ENCODE measurements at places on chromosomes 12 and 14. TPM values are rescaled to one million over a fixed set of nuclear protein-coding genes. Genes with fewer than 3 reads are reported as not detected.

GRCh38 chr12:129994634-129995033 is 90.8 kb upstream of the TMEM132D start:
- DNase-seq = no peak

- DNase-seq = no peak
These were observed 15.7 kb downstream of the RERG start for GRCh38 chr12:15205341-15206010.

CCND2 gene
- total RNA-seq = 46.1 TPM

NPFF gene
- total RNA-seq = not detected

DNA sequence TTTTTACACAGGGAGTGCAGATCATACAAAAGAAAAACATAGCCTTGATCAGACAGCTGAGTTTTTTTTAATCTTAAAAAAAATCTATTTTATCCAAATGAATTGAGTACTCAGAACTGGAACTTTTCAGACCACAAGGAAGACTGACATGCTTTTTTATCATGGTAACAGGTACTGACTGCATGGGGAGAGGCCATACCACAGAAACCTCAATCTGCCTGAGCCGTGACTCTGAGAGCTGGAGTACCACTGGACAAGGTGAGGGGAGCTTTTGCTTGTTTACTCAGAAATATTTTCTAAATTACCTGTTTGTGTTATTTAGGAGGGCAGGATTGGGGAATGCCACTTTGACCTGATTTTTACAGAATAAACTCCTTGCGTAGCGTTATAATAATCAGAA is 143.9 kb downstream of the ALX1 start:
- no peak for DNase-seq

LRFN5 gene
- total RNA-seq = 5.3 TPM

DNA sequence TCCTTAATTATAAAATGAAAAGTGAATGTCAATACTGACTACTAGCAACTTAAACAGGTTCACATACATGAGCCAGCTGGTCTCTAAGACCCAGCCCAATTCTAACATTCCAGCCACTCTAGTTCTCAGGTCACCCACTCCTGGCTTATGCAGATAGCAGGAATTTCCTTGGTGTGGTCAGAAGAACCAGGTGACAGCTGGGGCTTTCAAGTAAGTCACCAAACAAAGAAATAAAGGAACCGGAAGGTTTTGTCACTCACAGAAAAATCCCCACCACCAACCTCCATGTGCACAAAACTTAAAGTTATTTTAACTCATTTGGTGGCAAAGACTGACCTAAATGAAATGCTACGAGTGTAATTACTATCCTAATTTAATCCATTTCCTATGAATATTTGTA is 129.6 kb upstream of the CDKN3 start:
- no peak for DNase-seq

GRCh38 chr14:99141236-99141635 is 130.8 kb downstream of the BCL11B start:
- no peak for DNase-seq

SCNN1A gene
- 211 TPM for total RNA-seq

GRCh38 chr12:59858508-59859170 is 262.8 kb downstream of the SLC16A7 start:
- DNase-seq = no peak

- no peak for DNase-seq
These were observed 27.4 kb downstream of the EMP1 start for GRCh38 chr12:13223941-13224340.

DNA sequence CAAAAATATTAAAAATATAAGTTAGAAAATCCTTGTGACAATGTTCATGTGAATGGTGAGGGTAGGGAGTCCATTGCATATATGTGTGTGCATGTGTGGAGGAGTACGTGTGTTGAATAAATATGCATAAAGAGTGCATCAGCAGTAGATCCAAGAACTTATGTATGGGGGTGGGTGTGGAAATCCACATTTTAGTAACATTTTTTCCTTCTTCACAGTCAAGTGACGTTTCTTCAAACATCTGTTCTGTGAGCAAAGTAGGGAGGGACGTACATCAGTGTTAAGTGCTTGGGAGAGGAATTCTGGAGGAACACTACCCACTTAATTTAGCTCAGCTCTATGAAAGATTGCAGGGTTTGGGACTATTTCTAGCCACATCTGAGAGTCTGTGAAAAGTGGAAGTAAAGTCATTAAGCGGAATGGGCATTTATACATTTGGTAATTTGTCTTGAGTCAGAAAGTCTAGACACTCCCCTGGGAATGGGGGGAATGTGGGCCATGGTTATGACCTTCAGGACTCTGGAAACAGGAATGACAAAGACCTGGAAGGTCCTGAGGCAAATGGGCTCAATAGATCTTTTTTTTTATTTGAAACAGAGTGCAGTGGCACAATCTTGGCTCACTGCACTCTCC is 156.4 kb upstream of the PLXNC1 start:
- no peak for DNase-seq

DNA sequence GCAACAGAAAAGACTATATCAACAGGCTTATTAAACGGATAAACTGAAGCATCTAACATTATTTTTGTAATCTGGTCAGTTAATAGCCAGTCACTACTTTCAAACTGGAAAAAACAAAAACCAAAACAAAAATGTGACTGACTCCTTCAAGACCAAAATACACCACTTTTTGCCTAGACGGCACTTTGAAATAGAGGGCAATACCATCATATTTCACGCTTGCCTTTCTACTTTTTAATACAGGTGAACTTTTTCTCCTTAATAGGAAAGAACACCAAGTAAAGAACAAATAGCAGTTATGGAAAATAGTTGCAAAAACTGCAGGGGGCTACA is 550 bp upstream of the NUP107 start:
- DNase-seq = no peak

DNA sequence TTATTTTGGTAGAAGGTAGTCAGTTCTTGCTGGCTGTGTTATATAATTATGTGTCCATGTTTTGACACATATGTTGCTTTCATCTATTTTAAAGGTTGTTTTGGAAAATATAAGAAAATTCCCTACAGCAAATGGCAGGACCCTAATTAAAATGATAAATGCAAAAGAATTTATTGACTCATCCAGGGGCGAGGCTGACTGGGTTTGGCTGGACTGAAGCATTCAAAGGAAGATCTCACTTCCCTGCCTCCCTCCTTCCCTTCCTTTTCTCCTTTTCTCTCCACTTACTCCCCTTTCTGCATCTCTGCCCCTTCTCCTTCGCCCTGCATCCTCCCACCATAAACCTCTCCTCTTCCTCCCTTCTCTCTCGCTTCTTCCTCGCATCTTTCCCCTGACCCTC is 129.6 kb downstream of the SNAPC1 start:
- no peak for DNase-seq

CDCA4 gene
- 12.3 TPM for total RNA-seq

- DNase-seq = no peak
These were observed 97.9 kb downstream of the PAWR start for GRCh38 chr12:79592865-79593264.

- DNase-seq = no peak
These were observed 4.2 kb downstream of the DAZAP2 start for GRCh38 chr12:51242876-51243275.

DNA sequence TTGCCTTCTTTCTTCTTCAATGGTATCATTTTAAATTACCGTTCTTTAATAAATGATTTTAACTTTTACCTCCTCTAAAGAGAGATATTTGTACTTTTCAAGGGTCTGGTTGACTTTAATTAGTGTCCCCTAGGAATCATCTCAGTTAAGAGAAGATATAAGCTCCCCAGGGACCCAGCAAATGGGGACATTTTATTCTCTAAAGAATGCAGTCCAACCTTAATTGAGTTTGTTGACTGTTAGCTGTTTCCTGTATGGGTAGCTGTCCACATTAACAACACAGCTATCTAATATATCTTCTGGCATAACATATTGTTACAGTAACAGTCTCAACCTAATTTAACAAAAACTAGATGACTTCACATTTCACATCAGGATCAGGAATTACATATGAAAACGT is 241.6 kb upstream of the NPAS3 start:
- no peak for DNase-seq

- no peak for DNase-seq
These were observed 649.8 kb downstream of the RPS29 start for GRCh38 chr14:48936362-48936761.

DNA sequence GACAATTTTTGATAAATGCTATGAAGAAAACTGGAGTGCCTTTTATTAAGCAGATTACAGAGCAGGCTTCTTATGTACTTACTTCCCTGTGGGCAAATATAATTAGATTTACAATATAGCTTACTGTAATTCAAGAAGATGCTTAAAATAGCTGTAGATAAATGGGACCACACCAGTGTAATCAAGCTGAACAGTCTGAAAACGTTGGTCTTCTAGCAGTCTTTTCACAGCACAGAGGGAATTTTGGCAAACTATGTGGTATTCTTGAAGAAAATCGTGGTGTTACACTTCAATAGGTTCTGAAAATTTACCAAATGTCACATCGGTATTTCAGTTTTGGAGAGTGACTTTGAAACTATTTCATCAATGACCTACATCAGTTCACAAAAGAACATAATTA is 47.7 kb downstream of the SLC16A7 start:
- no peak for DNase-seq

TBC1D30 gene
- total RNA-seq = 19.2 TPM

DNA sequence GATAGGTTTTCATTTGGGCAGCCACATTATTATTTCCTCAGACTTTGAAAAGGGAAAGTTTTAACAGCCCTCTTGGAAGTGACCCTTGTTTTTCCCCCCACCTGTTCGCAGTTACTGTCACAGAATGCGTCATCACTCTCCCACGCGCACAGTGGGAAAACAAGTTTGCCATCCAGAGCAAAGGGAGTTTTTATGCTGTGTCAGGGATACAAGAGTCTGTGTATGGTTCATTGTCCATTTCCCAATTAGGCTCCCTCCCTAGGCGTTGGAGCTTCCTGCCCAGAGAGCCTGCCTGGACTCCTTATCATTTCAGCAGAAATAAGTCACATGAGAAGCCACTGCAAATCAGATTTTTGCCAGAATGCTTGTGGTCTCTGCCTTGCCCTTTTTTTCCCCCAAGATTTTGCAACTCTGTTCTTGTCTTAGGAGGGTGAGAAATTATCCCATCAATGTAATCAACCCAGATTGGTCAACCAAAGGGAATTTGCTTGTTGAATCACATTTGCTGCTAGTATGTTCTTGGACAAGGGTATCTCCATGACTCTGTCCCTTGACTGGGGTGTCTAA is 104.1 kb downstream of the IGF1 start:
- no peak for DNase-seq

OR4N5 gene
- total RNA-seq = not detected

- no peak for DNase-seq
These were observed 189.1 kb downstream of the PIWIL1 start for GRCh38 chr12:130526813-130527212.

- DNase-seq = no peak
These were observed 103.8 kb downstream of the EGLN3 start for GRCh38 chr14:33847066-33847465.

GRCh38 chr12:126361804-126362203 is 1296.6 kb downstream of the AACS start:
- no peak for DNase-seq

All from prostate gland (tissue), 2 donors.